ENCODE measurements at places on chromosomes 11 and 22.
A peak's percentile ranks its signal among the peaks of the same experiment; 100 is the strongest.

DNA sequence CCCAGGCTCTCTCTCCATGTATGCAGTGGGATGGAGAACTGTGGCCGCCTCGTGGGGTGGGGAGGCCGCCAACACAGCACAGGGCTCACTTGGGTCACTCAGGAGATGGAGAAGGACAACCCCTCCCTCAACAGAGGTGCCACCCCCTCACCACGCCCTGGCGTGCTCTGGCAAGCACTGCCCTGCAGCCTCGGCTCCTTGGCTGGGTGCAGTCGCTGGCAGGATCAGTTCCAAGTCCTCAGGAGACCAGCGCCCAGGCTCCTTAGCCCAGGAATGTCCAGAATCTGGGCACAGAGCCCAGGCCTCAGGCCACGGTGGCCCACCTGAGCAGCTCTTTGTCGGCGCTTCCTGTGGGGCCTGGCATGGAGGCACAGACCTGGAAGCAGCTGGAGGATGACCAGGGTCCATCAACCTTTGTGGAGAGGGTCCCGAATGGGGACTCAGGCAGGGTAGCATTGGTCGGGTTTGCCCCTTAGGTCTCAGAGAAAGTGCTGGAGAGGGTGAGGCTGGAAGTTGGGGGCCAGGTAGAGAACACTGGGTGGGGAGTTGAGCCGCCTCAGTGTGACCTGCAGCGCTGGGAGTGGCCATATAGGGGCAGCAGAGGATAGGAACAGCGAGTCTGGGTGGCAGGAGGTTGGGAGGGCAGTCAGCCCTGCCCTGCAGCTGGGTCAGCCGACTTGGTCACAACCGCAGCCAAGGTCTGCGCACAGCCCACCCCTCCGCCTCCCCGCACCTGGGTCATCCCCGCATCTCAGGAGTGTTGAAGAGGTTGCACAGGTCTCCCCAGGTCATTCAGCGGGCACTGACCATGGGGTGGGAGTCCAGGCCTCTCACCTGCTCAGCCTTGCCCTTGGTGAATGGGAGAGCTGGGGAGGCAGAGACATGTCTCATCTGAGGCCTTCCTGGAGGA, 8.2 kb downstream of the SUSD2 start:
- DNase-seq: peak; percentile 34

DNA sequence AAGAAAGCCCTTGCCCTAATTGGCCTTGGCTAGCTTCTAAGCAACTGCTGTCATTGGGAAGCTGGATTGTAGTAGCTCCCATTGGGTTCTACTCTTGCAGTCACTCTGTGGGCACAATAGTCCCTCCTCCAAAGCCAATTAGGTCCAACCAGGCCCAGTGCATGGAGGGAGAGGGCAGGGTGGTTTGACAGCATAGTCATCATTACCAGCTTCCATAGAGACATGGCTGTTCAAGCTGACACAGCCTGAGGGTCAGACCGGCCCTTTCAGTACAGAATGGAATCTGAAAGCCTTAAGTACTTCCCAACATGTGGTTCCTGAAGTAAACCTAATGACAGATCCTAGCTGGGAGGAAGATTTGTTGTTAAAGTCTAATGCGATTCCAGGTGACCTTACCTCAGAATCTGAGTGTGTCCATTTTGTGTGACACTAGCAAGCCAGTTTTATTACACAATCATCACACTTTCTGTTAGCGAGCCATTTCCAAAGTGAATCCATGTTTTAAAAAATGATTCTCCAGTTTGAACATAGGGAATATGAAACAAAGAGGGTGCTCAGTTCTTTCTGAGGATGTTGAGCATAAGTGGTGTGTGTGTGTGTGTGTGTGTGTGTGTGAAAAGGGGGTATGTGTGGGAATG, 6.9 kb downstream of the PLET1 start:
- DNase-seq: no peak

DNA sequence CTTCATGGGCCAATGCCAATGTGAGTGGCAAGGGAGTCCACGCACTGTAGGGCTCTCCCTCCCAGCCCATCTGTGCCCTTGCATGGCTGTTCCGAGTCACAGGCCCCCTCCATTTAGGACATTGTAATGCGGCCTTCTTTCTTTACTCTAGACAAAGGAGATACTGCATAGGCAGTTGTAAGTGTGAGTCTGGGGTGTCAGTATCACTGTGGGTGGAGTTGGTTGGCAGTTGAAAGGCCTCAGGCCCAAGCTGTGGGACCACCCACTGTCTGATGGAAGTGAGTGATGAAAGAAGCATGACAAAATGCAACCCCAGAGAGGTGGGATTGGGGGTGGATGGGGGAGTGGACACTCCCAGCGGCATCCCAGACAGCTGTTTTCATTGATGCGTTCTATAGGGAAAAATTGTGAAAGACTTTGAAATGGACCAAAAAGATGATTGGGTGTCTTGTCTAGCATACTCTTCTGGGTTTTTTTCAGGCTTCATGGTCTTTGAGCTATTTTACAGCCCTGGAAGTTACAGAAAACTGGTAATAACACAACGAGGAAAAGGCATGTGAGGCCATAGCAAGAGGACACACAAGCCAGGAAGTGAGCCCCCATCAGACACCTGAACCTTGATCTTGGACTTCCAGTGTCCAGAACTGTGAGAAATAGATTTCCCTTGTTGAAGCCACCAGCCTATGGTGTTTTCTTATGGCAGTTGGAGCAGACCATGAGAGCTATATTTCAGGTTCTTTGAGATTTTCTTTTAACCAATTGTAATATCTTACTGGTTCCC, 114.6 kb downstream of the NECTIN1 start:
- DNase-seq: no peak

- no peak for DNase-seq
Measured at GRCh38 chr22:17266251-17266971, 47.2 kb upstream of the ADA2 start.

- no peak for DNase-seq
Measured at GRCh38 chr11:45974806-45975205, 52.4 kb downstream of the LARGE2 start.

GRCh38 chr11:42913731-42914130, 398.1 kb upstream of the API5 start:
- DNase-seq: no peak

DNA sequence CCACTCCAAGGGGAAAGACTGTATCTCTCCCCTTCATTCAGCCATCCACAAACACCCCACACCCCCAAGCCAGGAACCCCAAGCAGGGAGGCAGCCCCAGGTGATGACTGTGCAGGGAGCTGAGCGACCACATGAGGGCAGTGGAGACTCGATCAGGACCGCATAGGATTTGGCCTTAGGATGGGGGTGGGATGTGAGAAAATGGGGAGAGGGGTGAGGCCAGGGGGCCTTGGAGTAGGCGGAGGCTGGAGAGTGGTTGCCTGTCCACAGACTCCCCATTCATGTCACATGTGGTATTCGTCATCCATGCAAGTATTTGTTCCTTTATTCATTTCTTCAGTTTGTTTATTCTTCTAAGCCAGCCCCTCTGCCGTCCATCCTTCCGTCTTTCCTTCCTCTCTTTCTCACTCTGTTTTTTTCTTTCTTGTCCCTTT, 2.7 kb upstream of the RHOD start:
- DNase-seq: no peak

GRCh38 chr11:103035791-103036434, 56.0 kb downstream of the DCUN1D5 start:
- DNase-seq: peak; percentile 84

DNA sequence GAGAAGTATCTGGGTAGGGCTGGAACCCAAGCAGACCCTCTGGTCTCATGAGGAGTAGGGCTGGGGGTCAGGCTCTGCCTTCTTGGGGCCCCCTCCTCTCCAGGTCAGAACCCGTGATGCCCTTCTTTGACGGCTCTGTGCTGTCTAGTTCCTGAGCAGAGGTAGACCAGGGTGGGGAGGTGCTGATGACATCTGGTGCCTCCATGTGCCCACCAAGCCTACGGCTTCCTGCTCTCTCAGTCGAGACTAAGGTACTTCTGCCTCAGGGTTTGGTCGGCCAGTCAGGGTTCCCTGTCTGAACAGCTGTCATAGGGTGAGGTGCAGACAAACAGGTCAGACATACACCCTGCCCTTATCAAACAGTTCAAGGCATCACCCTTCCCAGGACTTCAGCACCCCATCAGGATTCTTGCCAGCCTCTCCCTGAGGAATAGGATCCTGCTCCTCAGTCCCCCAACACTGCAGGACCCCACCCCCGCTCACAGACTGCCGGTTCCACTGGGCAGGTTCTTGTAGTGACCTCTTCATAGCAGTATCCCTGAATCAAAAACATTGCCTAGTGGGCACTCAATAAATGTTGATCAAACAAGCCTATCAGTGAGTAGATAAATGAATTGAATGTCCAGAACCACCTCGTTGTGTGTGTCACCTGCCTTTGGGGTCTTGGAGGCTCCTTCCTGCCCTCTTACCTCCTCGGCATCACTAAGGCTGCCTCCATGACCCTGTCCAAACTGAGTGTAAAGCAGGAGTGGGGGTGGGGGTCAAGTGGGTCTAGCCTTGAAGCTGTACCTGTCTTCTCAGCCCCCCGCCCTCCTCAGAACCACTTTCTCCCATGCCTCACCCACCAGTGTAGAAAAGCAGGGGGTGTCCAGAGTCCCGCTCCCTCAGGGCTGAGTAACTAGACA, 158.2 kb downstream of the BUD13 start:
- DNase-seq: no peak

GRCh38 chr11:115459563-115459962, 44.7 kb downstream of the CADM1 start:
- no peak for DNase-seq

DNA sequence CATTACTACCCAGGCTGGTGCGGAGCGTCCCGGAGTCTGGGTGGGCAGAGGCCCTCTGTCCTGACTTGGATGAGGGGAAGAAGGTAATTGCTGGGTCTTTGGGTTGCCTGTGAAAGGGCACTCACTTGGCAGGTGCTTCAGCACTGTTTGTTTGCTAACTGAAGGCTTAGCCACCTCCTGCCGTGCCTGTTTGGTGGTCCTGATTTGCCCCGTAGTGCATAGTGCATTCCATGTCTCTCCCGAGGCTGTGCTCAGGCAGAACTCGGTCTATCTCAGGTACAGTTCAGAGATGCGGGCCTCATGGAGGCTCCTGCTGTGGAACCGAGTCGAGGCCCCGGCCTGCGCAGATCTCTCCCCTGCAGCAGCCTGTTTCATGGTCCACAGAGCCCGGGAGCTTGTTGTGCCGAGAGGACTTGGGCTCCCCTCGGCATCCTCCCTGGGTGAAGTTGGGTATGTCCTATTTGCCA, 146.2 kb downstream of the TBC1D22A start:
- no peak for DNase-seq

DNA sequence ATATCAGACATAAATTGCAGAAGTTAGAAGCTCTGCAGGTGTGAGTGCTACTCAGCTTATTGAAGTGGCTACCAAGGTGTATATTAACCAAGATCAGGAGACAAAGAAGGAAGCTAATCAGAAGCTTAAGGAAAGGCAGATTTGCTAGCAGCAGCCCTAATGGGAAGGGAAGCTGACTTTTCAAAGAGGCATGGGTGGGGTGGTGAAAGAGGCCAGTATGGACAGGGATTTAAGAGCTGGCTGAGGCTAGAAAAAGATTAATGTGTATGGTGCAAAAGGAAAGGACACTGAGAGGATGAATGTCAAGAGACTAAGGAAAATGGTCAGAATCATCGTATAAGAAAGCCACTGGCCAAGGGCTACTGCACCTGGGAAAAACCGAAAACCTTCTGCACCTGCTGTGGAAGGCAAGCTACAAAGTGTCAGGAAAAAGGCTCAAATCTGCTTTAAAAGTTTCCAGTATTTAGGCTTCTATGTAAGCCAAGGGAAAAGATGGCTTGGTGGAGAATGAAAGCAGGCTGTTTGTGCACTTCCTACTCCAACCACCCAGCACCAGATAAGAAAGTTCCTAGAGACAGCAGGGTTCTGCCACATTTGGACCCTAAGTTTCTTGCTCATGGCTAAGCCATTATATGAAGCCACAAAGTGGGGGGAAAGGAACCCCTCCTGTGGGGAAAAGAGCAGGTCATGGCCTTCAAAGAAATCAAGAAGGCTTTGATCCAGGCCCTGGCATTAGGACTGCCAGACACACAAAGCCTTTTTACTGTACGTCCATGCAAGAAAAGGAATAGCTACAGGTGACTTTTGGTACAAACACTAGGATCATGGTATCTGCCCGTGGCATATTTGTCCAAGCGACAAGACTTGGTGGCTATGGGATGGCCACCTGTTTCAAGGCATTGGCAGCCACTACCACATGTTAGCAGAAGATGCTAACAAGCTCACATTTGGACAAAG, 40.9 kb upstream of the GLYAT start:
- no peak for DNase-seq

- no peak for DNase-seq
Measured at GRCh38 chr11:70270877-70271648, 573 bp downstream of the PPFIA1 start.

GRCh38 chr11:2526808-2527381, 82.1 kb downstream of the KCNQ1 start:
- peak; percentile 56 for DNase-seq

GRCh38 chr11:14435717-14436512, 63.7 kb downstream of the COPB1 start:
- DNase-seq: no peak

GRCh38 chr11:130945896-130946295, 29.6 kb upstream of the SNX19 start:
- no peak for DNase-seq

GRCh38 chr11:112599856-112600533, 339.3 kb upstream of the PLET1 start:
- no peak for DNase-seq

DNA sequence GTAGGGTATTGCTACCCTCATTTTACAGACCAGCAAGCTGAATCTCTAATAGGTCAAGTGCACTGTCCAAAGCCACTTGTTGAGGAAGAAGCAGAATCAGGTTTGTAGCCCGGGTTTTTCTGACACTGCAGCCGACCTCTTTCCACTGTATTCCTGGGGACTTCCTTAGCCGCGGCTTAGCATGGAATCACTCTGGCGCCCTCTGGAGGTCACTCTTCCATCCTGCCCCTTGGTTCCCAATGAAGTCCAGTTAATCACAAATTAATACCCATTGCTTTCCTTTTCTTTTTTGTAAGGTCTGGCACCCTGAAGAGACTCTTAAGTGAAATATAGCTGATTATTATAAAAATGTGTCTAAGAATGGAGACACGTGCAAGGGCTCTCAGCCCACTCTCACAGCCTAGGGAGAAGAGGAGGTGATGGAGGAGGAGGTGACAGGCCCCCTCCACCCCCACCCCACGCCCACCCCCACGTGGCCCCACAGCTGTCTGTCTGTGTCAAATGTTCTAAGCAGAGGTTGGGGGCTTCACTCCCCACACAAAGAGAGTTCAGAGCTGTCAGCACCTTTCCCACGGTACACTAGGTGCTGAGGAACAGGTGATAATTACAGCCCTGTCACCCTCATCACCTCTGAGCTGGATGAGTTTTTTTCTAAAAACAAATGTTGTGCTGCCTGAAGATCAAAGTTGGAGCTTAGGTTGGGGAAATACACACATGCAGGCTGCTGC, 57.7 kb upstream of the DRD2 start:
- DNase-seq: peak; percentile 18

DNA sequence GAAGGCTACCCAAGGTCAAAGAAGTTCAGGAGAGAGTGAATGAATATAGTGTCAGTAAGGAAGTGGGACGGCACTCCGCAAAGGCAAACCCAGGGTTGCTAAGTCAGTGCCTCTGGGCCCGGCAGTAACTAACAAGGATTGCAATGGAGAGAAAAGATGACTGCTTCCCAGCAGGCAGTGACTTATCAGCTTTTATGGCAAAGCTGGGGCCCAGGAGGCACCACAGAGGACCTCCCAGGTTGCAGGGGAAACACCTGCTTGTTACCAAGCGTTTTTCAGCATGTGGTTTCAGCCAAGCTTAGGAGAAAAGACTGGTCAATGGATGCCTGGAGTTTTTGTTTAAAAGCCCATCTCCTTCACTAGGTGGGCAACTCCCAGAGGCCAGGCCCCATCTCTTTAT, 11.3 kb downstream of the CACNG2 start:
- no peak for DNase-seq
